ENCODE measurements at places on chromosomes 5 and 9. TPM values are rescaled to one million over a fixed set of nuclear protein-coding genes. Genes with fewer than 3 reads are reported as not detected.
A peak's percentile ranks its signal among the peaks of the same experiment; 100 is the strongest.

Gene AFF4
- 87.5 TPM for total RNA-seq

DNA sequence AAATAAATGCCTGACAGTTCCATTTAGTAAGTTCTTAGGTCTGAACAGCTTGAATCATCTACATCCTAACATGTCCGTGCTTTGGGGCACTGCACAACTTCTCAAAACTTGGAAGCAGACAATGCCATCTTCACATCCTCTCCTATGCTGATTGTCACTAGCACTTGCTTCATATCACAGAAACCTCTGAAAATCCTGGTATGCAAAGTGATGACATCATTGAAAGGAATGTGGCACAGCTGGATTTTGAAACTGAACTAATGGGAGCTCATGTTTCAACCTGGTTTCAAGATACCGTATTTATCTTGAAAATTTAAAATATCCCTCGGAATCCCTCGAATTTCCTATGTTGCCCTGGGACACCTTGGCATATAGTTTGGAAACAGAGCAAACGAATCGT, 490.2 kb upstream of the DAP start:
- DNase-seq: no peak

GRCh38 chr5:10401498-10401897, 40.2 kb upstream of the ROPN1L start:
- no peak for DNase-seq

Gene SOX30
- not detected for total RNA-seq

Gene ZNF462
- total RNA-seq: 0.35 TPM

DNA sequence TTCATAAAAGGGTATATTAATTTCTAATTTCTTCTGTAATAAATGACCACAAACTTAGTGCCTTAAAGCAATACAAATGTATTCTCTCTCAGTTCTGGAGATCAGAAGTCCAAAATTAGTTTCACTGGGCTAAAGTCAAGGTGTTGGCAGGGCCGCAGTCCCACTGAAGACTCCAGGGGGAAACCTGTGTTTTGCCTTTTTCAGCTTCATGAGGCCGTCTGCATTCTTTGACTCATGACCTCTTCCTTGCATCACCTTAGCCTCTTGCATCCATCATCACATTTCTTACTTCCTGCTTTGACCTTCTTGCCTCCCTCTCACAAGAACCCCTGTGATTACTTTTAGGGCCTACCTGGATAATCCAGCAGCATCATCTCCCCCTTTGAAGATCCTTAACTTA, 42.0 kb upstream of the ALDH1B1 start:
- no peak for DNase-seq

GRCh38 chr5:179303451-179304200, 41.6 kb downstream of the ADAMTS2 start:
- DNase-seq: no peak

GRCh38 chr9:76438841-76439588, 20.0 kb upstream of the GCNT1 start:
- no peak for DNase-seq

Gene SPINK13
- not detected for total RNA-seq

Gene ENHO
- total RNA-seq: not detected

GRCh38 chr9:33135031-33135461, 32.1 kb downstream of the B4GALT1 start:
- DNase-seq: no peak

DNA sequence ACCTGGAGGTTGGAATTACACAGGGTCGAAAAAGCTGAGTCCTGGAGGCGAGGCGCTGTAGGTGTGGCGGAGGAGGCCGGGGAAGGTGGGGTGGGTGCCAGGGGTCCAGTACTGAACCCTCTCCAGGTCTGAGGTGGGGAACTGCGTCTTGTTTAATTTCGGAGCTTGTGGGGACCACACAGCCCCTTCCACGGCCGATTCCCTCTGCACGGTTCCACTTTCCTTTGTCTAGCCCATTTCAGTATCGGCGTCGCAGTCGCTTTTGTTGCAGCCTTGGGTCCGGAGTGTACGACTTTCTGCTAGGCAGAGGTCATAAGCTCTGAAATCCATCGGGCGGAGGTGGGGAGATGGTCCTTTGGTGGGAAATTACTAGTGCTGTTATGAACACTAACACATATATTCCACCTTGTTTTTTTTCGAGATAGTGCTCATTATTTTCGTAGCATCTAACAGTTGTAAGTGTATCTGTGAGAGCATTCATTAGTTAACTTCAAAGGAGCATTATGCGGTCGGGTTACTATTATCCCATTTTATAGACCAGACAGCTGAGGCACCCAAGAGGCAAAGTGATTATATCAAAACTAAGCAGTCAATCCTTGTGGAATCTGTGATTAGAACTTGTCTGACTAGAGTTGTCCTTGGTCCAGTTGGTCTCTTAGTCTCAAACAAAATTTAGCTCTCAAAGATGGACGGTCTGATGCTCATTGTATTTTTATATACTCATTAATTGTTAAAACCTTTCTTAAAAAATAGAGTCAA, 737 bp downstream of the RNF180 start:
- no peak for DNase-seq

GRCh38 chr9:88973281-88974045, 17.8 kb upstream of the S1PR3 start:
- no peak for DNase-seq

DNA sequence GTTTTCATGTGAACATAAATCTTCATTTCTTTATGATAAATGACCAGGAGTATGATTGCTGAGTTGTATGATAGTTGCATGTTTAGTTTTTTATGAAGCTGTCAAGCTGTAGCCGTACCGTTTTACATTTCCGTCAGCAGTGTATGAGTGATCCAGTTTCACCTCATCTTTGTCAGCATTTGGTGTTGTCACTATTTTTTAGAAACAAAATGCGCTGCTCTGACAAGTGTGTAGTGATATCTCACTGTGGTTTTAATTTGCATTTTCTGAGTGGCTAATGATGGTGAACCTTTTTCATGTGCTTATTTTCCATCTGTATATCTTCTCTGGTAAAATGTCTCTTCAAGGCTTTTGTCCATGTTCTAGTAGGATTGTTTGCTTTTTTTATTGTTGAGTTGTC, 6.7 kb upstream of the SPATA31D1 start:
- DNase-seq: no peak

GRCh38 chr5:155259648-155260047, 246.1 kb downstream of the KIF4B start:
- DNase-seq: no peak

Gene ASB6
- total RNA-seq: 21.9 TPM

- no peak for DNase-seq
Measured at GRCh38 chr5:159198063-159199036, 11.0 kb downstream of the RNF145 start.

GRCh38 chr5:73668017-73668416, 42.0 kb downstream of the ARHGEF28 start:
- DNase-seq: no peak

DNA sequence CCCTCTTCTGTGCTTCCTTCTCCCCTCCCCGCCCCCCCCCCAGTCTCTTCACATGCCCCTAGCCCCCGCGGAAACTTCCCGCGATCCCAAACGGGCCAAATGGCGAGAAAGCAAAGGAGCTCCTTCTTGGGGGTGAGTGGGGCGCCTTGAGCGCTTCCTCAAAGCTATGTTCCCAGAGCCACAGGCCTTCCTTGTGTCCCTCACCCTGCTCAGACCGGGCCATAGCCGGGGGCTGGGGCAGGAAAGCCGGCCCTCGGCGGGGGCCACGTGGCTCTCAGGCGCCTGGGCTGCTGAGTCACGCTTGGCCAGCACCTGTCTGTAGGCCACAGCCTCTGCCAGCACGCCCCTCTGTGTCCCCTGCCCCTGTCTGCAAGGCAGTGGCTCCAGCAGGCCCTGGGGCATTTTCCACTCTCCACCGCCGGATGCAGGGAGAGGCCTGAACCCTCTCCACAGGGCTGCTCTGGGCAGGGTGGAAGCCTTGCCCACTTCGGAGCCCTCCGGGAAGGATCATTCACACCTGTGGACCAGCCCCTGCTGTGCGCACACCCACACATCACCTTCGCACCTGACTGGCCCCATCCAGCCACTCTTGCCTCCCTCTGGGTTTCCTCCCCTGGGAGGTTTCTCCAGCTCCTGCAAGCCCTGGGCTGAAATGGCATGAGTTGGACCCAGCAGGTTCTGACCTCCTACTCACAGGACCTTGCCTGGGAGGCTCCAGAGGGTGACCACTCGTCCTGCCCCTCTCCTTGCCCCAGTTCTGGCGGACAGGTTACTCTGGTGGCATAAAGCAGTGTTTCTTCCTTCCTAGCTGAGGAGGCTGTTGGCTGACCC, 1.2 kb upstream of the SQSTM1 start:
- DNase-seq: peak; percentile 71

- DNase-seq: no peak
Measured at GRCh38 chr9:90301277-90301653, 341.4 kb downstream of the DIRAS2 start.

- no peak for DNase-seq
Measured at GRCh38 chr9:121833061-121833460, 181.6 kb downstream of the DAB2IP start.

Gene SLC6A19
- not detected for total RNA-seq

Gene DMRT2
- total RNA-seq: not detected

DNA sequence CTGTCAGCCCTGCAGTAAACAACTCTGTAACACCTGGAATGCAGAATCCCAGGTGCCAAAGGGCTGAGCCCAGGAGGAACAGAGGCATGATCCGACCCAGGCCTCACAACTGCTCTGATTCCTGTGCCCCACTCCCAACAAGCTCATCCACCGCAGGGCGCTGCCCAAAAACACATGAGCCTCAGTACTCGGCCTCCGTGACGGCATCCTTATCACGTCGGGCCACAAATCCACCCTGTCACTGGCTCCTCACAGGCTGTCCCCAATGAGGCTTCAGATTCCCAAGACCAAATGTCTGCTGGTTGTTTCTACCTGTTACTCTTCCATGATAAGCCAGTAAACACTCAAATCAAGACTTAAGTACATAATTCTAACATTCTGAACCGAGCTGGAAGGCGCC, 15.2 kb downstream of the QSOX2 start:
- no peak for DNase-seq

Gene EXOSC2
- total RNA-seq: 49.0 TPM

- no peak for DNase-seq
Measured at GRCh38 chr9:78288214-78288892, 8.6 kb upstream of the PSAT1 start.

Gene SHC3
- total RNA-seq: 0.08 TPM

GRCh38 chr9:117104206-117104605, 310.7 kb downstream of the ASTN2 start:
- DNase-seq: no peak

- no peak for DNase-seq
Measured at GRCh38 chr5:17314907-17315471, 97.6 kb downstream of the BASP1 start.

Gene AUH
- 34.9 TPM for total RNA-seq

DNA sequence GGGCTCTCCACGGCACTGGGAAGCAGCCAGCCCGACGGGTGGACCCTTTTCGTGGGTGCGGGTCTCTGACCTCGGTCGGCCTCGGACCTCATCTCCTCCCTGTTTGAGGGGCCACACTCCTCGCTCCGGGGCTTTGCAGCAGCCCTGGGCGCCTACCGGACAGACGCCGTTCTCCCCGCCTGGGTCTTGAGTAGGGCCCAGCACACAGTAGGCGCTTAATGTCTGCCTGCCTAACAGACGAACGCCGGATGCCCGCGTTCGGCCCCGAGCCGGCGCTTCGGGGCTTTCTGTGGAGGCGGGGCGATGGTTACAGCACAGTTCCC, 842 bp upstream of the GTF3C5 start:
- DNase-seq: no peak

DNA sequence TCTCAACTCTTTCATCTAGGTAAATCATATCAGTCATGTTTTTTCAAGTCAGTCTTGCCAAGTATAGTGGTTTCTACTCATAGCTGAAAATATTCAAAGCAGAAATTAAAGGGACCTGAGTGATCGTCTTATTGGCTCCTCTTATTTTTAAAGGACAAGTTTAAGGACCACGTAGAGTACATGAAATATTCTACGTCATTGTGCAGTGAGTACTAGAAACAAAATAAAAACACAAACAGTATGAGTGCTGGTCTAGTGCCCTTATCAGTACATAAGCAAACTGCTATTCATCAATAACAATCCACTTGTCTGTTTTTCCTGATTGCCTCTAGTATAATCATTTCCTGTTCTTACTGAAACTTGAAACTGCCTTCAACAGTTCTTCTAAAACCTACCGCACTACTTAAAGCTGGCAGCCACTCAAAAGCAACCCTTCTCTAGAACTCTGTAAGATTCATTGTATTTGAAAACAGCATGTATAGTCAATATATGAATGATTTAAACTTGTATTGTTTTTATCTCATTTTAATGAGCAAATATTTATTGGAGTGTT, 853.7 kb downstream of the TAF11L14 start:
- no peak for DNase-seq
